SK-N-SH (cell line): ENCODE measurements at places on chromosomes 7 and 10. TPM values are rescaled to one million over a fixed set of nuclear protein-coding genes. Genes with fewer than 3 reads are reported as not detected.

- H3K4me3 ChIP-seq = no peak overlapping the region
- DNase-seq = no peak
- H3K27me3 ChIP-seq = no peaks in the 10 kb centered on the region
- no peak overlapping the region for H3K27ac ChIP-seq
- H3K36me3 ChIP-seq = no peaks in the 10 kb centered on the region
Observed at GRCh38 chr7:95342029-95342428, 17.7 kb upstream of the PON1 start.

DNA sequence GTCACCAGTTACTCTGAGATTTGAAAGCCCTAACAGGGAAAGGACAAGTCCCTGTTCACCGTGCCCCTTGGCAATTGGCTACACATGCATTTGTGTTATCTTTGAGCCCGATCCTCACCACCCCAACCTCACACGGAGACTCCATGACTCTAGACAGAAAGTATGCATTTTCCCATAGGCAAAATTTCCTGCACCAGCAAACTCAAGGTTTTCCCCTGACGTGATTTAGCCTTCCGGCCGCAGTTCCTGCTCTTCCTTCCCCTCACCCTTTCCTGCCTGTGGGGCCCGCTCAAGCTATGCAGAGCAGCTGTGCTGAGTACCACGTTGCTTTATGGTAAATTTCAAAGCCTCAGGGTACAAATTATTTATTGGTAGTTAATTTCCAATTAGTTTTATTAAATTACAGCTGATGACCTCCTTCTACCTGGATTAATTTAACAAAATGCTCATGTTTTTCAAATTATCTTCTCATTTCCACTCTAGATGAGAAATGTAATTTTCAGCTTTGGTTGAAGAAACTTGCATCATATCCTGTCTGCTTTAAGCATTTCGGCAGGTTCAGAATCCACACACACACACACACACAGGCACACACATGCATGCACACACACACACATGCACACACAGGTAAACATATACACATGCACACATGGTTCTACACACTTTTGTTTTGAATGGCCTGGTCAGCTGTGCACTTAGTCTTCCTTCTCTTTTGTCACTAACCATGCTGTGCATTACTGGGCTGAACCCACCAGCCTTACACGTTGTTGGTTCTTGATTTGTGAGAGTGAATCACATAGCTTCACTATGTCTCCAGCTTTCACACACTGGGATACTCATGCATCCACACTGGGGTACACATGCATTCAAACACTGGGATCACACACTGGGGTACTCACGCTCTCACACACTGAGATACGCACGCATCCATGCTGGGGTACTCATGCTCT lies 283.1 kb upstream of the PITRM1 start:
- H3K27ac ChIP-seq = no peak overlapping the region
- no peak for DNase-seq
- no peaks in the 10 kb centered on the region for H3K27me3 ChIP-seq

DNA sequence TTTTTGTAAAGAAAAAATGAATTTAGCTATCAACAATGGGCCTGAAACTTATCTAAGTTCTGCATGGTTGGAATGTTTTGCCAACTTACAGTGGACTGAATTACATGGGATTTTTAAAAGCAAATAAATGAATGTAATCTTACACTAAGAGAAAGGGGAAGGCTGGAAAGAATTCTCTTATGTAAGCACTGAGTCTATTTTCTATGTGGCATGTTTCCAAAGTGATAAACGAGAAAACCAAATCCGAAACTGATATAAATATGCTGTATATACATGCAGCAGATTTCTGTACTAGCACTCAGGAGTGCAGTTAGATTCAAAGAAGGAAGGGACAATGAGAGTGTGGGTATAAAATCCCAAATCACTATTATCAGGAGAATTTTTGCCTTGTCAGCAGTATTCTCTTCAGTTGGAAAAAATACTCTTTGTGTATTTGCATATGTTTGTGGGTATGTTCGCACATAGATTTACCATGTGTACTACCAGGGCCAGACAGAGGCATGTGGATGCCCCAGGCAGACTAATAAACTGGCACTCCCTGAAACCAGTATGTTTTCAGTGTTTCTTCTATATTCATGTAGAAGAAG lies 334.3 kb upstream of the SEMA3D start:
- H3K36me3 ChIP-seq = no peaks in the 10 kb centered on the region
- no peaks in the 10 kb centered on the region for H3K27me3 ChIP-seq
- no peak overlapping the region for H3K27ac ChIP-seq
- no peak for DNase-seq
- H3K4me1 ChIP-seq = no peaks in the 10 kb centered on the region; the same call in 1 of the 2 replicates

DNA sequence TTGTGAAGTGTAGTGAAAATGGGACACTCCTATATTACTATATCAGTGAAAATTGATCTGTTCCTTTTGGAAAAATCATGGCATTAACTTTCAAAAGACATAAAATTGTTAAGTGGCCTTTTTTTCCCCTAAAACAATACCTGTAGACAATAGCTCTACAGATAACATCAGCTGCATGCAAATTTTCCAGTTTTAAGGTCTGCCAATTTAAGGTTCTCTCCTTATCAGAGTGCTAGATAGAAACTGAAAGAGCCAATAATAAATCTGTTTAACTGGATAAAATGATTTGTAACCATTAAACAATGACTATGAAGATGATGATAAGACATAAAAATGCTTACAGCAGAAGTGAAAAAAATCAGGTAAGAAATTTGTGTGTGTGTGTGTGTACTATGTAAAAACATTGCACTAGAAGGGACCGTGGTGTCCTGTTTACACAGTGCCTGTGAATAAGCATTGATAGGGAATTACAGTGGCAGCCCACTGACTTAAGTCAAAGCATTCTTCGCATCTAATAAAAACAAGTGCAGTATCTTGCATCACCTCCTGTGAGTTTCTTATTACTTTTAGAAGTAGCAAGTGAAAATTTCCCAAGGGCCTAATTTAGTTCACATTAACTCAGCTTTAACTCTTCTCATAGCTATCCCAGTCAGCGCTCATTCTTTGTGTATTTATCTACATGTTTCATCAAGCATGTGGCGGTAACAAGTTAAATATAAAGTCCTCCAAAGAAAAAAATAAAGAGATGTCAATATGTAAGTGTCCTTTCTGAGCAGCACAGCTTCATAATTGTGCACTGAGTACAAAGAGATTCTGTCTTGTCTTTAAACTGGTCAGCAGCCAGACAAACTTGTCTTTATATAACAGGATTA lies 261.9 kb downstream of the ARL4A start:
- no peaks in the 10 kb centered on the region; the same call in 1 of the 2 replicates for H3K27me3 ChIP-seq
- no peak for DNase-seq
- no peak overlapping the region for H3K4me3 ChIP-seq
- no peaks in the 10 kb centered on the region for H3K4me1 ChIP-seq
- no peaks in the 10 kb centered on the region for H3K36me3 ChIP-seq

SPDYE6 gene
- not detected in 2 replicates for polyA plus RNA-seq
